Daoy (cell line): ENCODE measurements at places on chromosomes 13 and 19. TPM values are rescaled to one million over a fixed set of nuclear protein-coding genes. Genes with fewer than 3 reads are reported as not detected.
A peak's percentile ranks its signal among the peaks of the same experiment; 100 is the strongest.

DNA sequence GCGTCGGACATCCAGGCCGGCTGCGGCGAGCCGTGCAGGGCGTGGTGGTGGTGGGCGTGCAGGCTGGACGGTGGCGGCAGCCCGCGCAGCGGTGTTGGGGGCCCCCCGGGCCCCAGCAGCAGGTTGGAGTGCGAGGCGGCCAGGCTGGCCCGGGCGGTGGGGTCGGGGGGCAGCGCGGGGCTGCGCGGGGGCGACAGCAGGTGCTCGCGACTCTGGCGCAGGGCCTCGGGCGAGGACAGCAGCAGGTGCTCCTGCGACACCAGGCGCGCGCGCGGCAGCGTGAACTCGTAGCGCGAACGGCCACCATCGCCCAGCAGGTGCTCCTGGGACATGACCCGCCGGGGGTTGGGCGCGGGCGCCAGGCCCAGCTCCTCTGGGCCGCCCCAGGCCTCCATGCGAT, 9.8 kb downstream of the SHISA7 start:
- no peak for DNase-seq

- no peak for DNase-seq
These were observed 13.2 kb downstream of the CBY2 start for GRCh38 chr13:45715351-45715750.

- no peak for DNase-seq
These were observed 61.1 kb upstream of the TPM4 start for GRCh38 chr19:16014923-16015804.

DNA sequence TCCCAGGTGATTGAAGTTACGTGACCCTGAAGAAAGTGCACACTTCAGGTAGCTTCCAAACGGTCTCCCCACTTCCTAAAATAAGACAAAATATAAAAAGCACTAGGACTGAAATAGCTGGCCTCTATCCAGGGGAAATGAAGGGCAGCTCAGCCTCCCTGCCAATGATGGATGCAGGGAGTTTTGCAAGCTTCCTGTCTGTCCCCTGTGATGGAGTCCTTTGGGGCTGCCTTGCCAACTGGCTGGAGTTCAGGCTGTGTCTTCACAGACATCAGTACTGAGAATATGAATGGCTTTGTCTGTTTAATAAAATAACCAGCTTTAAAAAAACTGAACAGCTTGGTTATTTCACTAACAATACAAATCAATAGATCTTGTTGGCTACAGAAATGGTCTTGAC, 101.4 kb upstream of the GPR12 start:
- DNase-seq: no peak

GRCh38 chr13:79196366-79196765, 209.7 kb downstream of the RBM26 start:
- DNase-seq: no peak

DNA sequence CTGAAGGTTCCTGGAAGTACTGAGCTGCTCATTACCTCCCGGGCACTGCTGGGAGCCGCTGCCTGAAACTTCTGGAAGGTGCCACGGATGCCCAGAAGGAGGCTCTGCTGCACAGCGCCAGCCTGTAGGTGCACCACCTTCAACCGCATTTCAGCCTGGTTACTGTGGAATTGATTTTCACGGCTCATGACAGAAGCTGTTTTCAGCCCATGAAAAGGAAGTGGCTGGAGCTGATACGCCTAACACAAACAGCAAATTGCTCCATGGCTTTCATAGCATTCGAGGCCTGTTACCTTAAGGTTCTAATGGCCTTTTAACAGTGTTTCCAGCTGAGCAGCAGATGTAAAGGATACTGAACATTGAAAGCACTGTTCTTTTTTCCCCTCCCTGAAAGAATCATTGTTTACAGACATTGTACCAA, 22.0 kb downstream of the GPC6 start:
- DNase-seq: peak; percentile 84

DNA sequence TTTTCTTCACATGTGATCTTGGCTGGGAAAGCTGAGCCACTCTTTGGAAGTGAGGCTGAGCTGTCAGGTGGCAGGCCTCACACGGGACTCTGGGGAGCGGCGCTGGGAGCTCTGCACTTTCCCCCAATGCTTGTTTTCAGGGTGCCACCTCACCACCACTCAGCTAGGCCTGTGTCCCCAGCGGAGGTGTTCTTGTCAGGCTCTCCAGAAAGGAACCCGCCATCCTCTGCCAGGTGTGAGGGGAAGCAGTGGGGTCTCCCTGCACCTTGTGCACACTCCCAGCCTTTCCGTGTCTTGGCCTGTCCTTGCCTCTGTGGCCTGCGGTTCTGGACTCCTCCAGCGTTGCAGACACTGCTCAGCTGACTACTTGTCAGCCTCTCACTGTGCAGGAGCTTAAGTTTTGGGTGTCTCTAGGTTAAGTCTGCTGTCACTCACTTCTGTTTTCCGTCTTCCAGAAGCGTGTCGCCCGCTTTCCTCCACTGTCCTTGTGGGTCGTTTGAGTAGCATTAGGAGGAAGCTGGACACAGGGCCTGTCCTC, 51.9 kb downstream of the GGACT start:
- no peak for DNase-seq

The FFAR1 gene
- total RNA-seq: not detected in 2 replicates

The CNFN gene
- total RNA-seq: 2.0 and 5.8 TPM in 2 replicates

The DAPK3 gene
- total RNA-seq: 133 and 135 TPM in 2 replicates

The HIF3A gene
- total RNA-seq: not detected in 2 replicates

The PSG1 gene
- not detected in 2 replicates for total RNA-seq
